ENCODE measurements at places on chromosomes 11 and 22. TPM values are rescaled to one million over a fixed set of nuclear protein-coding genes. Genes with fewer than 3 reads are reported as not detected.

The C22orf23 gene
- not detected for polyA plus RNA-seq

GRCh38 chr22:23970816-23971486 lies 3.3 kb downstream of the DDT start:
- no peak for DNase-seq

The RHOD gene
- not detected for polyA plus RNA-seq

DNA sequence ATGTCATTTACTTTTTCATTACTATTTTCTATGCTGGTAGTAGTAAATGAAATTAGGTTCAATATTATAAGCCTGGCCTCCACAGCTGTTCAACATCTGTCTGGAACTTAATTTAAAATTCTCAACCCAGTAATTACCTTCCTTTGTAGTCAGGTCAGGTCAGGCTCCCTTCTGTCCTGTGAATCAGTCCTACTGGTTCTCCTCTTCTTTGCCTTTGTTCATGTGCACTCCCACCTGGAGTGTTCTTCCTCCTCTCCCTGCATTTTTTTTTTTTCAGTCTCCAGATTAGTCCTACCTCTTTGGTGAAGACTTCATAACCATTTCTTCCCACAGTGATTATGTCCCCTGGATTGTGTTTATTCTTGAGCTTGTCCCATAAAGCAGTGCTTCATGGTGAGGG lies 67.9 kb downstream of the DKK3 start:
- no peak for DNase-seq

The MIOX gene
- not detected for polyA plus RNA-seq

- DNase-seq: no peak
Measured at GRCh38 chr11:75470476-75471080, 37.6 kb upstream of the KLHL35 start.

DNA sequence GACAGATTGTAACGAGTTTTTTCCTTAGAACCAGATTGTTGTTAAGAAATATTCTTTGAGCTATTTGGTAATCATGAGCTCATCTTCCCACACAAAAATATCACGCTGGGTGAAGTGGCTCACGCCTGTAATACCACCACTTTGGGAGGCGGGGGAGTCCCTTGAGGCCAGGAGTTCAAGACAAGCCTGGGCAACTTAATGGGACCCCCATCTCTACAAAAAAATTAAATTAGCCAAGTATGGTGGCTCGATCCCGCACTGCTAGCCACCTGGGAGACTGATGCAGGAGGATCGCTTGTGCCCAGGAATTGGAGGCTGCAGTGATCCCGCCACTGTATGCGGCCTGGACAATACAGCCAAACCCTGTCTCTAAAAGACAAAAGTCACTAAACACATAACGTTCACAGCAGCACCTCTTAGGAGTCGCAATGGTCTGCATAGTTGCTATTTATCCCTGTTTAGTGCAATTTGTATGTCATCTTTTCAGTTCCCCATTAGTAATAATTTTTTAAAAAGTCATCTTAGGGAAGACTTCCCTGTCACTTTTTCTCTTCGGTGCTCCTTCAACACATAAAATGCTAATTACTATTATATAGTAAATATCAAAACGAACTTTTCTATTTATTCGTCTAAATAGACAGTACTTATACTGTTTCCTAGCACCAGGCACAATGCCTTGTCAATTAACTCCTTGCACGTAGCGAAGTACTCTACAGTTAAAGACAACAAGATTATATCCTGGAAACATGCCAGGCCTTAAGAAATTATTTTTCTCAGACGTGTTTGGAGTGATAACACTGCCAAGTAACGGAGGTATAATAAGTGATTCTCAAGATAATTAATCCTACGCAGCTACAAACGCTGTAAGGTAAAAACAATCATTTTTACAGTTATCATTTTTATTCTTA lies 1.1 kb downstream of the ST13 start:
- DNase-seq: no peak

The LINC01488 gene
- not detected for polyA plus RNA-seq

The SLC22A8 gene
- polyA plus RNA-seq: not detected

The PDGFB gene
- polyA plus RNA-seq: 0.61 TPM

DNA sequence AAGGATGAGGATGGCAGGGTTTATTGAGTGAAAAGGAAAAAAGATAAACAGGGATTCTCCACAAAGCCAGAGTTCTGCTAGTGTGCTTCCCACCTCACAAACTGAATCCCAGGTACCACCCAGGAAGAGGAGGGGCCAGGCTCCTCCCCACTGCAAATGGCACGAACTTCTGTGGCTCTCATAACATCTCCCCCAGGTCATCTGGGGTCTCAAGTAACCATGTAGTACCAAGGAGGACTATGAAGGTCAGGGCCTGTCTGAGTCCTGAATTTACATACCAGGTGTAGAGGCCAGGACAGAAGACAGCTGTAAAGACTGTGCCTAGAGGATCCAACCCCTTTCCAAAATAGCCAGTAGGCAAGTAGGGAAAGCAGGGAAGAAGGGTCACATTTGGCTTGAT lies 25.7 kb upstream of the GNAZ start:
- no peak for DNase-seq

- no peak for DNase-seq
Measured at GRCh38 chr11:96329419-96329818, 13.6 kb downstream of the MAML2 start.

DNA sequence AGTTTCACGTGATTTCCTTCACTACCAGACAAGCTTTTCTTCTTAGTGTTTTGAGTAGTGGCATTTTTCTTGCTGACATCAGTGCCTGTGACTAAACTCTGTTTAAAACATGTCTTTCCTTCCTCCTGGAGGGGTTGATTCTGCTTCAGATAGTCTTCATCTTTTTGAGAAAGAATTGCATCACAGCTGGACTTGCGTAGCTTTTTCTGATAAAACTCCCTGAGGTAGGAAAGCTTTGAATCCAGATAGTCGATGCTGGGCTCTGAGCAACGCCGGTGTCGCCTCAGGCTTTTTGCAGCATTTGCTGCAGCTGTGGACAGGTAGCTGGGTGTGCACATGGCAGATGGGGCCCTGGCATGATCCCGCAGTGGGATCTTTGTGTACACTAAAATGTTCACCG lies 131.7 kb downstream of the ARHGAP20 start:
- DNase-seq: no peak

- no peak for DNase-seq
Measured at GRCh38 chr22:24435861-24436371, 8.5 kb downstream of the ADORA2A start.

GRCh38 chr11:488992-489391 lies 18.1 kb downstream of the RNH1 start:
- DNase-seq: no peak

DNA sequence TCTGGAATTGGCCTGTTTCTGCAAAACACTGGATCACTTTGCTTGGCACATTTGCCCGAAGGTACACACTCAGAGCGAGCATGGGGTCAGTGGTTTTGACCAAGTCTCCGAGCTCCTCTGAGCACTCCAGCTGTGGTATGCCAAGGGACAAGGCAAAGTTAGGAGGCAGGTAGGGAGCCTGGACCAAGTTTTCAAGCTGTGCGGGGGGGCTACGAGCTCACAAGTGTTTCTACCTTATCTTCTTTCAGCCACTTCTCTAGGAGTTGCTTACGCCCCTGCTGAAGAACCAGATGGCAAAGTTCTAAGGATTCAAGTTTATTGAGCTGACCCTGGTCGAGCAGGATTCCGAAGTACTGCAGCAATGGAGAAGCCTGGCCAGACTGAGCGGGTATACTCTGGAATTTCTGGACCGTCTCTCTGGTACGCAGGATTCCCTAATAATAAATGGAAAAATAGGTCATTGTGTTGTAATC lies 54.7 kb upstream of the SLC25A1 start:
- DNase-seq: no peak

DNA sequence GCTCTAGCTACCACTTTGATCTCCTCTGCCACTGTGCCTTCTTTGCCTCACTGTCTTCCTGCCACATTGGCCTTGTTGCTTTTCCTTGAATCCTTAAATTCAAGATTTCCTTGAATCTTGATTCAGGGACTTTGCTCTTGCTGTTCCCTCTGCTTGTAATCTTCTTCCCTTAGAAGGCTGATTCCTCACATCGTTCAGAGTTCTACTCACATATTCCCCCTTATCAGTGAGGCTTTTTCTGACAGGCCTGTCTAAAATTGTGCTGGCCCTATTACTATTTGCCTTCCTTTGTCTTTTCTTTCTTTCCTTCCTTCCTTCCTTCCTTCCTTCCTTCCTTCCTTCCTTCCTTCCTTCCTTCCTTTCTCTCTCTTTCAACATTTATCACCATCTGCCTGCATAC lies 206.9 kb upstream of the CCDC90B start:
- DNase-seq: no peak

DNA sequence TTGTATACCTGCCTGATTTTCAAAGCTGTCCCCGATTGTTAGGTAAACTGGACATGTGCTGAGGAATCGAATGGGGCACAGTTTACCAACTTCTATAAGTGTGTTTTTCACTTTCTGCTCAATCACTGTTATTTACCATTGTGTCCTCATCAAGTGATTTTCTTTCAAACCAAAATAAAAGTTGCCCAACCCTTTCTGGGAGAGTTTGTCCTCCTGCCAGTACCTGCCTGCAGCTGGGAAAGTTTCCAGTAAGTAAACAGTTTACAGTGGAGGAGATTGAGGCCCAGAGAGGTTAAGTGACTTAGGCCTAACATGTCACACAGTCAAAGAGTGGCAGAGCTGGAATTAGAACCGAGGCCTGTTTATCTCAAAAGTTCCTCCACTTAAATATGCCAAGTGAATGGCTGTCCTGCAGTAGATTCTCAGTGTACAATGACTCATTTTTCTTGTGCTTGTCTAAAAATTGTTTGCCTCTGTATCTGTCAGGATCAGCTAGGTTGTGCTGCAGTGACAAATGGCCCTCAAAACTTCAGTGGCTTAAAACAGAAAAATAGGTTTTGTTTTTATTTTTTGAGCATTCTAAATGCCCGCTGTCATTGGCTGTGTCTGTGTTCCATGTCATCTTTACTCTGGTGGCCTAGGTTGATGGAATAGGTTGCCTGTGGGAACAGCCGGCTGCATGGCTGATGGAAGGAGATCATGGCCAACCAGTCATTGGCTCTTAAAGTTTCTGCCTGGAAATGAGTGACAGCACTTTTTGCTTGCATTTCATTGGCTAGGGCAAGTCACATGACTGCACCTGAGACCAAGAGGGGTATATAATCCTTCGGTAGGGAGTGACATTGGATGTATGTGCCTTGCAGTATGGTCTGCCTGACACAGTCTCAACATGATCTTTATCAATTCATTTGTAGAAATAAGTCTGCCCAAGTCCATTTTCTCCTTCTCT lies 61.8 kb upstream of the CRYBB3 start:
- no peak for DNase-seq

- no peak for DNase-seq
Measured at GRCh38 chr11:43576803-43577521, 103.6 kb upstream of the HSD17B12 start.
